NCI-H1092 treated with DMSO at 0.1 percent for 48 hours (cell line): ENCODE measurements at places on chromosomes 12 and 14.

DNA sequence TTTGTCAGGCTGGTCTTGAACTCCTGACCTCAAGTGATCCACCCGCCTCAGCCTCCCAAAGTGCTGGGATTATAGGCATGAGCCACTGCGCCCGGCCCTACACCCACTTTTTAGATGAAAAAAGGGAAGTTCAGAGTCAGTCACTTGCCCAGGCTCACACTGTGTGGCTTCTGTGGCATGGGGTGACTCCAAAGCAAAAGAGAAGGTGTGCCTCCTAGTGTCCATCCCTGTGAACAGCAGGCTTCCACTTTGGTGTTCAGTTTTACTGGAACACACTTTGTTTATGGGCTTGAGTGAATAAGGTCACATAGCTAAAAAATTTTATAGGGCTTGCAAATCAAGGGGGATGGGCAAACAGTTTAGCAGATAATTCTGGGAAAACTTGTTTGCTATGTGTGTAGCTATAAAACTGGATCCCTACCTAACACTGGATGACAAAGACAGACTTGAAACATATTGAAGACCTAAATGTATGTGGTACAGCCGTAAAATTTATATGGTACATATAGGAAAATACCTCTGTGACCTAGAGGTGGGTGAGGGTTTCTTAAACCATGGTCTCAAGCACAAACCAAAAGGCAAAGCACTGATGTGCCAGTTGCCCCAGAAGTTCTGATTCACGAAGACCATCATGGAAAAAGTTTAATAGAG is 54.9 kb downstream of the EID3 start:
- DNase-seq = peak; percentile 10

DNA sequence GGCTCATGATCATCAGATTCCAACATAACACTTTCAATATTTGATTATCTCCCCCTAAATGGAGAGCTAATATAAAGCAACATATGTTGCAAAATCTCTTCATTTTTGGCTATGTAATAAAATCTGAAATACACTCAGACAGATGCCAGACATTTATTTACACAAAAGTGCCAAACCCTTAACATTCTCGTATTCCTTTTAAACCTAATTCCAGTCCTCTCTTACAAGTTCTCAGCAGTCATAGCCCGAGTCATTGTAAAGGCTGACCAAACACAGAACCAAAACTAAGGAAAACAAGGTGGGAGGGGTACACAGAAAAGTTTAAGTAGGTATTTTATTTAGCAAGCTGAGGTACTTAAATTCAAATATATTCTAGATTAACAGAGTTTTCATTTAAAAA is 81.4 kb downstream of the LRP6 start:
- DNase-seq = no peak

DNA sequence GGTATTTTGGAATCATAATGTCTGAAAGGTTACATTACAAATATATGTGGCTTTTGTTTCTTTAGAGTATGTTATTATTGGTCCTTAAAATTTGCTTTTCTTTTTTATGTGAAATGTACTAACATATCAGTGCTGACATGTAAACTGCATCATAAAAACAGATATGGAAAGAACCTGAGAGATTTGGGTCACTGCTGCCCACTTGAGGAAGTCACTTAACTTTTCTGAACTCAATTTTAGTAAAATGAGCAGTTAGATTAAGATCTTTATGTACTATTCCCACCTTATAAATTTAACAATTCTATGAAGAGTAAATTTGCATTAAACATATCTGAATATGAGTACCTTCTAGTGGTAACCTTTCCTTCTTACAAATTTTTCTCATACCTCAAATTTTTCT is 7.5 kb downstream of the PTGR2 start:
- no peak for DNase-seq

DNA sequence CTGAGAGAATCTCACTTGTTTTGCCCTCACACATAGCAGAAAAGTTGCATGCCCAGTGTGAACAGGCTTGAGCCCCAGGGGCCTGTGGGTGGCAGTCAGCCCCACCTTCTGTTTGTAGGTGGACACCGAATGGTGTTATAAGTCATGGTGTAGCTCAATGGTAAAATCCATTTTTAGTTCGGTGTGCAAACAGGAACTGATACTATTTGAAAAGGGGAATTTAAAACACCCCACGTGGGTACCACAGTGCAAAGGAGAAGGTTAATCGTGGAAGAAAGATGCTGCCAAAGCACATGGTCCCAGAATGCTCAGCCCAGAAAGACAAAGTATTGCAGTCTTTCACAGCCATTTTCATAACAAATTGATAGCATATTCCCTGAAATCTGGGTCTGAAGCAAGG is 71.8 kb upstream of the GZMB start:
- no peak for DNase-seq

DNA sequence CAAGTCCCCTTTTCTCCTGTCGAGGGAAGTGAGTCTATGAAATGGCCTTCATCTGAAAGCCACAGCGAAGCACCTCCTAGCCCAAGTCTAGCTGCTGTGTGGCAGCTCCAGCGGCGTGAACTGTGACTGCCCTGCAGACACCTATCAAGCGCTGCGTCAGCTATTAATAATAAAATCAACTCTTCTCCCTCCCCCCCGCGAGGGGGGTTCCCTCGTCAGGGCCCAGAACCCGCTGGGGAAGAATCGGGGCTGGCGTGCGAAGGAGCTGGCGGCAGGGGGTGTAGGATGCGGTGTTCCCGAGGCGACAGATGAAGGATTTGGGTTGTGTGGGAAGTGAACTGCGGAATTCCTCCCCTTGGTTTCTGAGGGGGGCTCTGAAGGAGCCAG is 662 bp upstream of the ATP2A2 start:
- DNase-seq = peak; percentile 56

GRCh38 chr14:61416591-61416990 is 95.2 kb downstream of the PRKCH start:
- no peak for DNase-seq

GRCh38 chr12:48351022-48351708 is 446 bp upstream of the ZNF641 start:
- no peak for DNase-seq

- DNase-seq = no peak
Measured at GRCh38 chr14:20434701-20435581, 1.0 kb downstream of the KLHL33 start.

DNA sequence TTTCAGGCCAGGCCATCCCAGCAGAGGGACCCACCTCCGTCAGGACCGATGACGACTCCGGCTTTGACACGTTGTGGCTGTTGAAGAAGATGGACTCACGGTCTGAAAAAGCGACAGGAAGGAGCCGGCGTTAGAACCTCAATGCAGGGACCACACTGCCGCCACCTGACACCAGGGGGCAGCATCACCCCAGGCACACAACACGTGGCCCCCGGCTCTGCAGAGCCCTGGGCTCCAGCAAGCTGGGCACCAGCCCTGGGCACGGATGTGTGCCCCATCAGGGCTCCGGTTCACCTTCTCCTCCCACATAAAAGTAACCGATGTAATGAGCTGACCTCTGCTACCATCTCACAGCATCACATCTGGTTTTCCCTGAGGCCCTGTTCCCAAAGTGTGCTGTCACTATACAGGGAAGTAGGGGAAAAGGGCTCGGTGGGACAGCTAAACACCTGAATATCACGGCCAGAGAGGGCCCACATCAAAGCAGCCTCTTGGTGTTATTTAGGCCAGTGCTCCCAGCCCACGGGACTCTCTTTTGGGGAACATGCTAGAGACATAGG is 29.0 kb downstream of the CHGA start:
- peak; percentile 42 for DNase-seq

- DNase-seq = no peak
Measured at GRCh38 chr12:18470251-18470650, 208.9 kb downstream of the PIK3C2G start.

GRCh38 chr14:88748288-88748687 is 44.5 kb downstream of the EML5 start:
- no peak for DNase-seq

GRCh38 chr14:61598980-61599379 is 96.3 kb upstream of the HIF1A start:
- no peak for DNase-seq

GRCh38 chr14:102933618-102934231 is 11.3 kb downstream of the AMN start:
- DNase-seq = no peak

DNA sequence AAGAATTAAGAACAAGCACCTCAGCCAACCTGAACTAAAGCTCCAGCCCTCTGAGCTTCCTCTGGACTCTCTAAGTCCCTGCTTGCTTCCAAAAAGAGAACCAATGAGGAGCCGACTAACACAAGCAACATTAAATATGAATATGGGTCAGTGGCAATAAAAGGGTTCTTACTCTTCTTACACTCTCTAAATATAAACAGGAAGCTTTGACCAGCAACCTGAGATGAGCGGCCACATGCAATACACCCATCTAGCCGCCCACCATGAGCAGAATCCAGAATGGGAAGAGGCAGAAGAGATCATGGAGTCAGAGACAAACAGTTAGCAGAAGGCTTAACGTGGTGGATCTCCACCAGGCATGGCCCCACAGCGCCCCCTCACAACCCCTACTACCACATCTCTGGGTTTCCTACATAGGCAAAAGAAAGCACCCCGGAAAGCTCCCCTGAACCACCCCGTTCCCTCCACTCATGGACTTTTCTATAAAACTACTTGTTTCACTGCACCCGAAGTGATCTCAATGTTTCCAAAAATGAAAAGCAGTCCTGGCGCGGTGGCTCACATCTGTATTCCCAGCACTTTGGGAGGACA is 59.4 kb downstream of the TTC7B start:
- DNase-seq = no peak

DNA sequence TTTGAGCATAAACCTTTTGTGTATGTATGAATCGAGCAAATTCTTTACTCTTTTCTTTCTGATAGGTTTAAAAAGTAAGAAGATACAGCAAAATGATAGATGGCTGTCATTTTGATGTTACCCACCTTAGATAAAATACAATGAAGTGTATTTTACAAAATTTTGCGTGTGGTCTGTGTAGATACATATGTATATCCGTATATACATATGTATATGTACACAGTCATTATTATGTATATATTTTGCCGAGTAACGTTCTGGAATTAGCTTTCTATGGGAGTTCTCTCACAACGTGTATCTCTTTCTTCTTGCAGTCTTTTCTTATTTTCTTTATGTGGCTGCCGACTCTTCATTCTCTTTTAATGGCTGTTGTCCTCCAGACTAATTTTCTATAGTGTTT is 32.4 kb upstream of the CHPT1 start:
- DNase-seq = no peak

- no peak for DNase-seq
Measured at GRCh38 chr12:119180380-119181040, 1.8 kb downstream of the HSPB8 start.

- DNase-seq = no peak
Measured at GRCh38 chr12:132847363-132848356, 19.0 kb upstream of the GOLGA3 start.

DNA sequence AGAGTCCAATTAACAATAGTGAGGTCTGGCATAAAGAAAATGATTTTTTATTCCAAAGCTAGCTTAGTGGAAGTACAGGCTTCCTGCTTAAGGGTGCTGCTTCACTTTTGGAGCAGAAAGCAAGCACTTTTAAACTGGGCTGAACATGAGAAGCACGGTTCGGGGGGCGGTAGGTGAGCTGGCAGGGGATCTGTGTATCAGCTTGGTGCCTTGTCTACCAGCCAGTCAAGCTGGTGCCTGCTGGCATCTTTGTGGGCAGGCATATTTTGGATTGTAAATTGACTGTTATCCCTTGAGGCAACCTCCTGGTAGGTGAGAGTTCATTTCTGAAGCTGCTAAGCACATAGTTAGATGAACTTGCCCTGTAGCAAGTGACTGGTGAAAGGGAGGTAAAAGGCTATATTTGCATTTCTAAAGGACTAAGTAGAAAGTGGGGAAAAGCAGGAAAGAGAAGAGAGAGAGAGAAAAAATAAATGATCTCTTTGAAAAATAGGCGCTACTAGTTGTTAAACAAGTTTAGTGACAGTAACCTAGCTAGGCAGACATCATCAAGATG is 121.1 kb upstream of the SYT10 start:
- DNase-seq = no peak

GRCh38 chr12:52980096-52980649 is 26.1 kb upstream of the EIF4B start:
- no peak for DNase-seq

- no peak for DNase-seq
Measured at GRCh38 chr14:102007916-102008418, 43.6 kb downstream of the DYNC1H1 start.

DNA sequence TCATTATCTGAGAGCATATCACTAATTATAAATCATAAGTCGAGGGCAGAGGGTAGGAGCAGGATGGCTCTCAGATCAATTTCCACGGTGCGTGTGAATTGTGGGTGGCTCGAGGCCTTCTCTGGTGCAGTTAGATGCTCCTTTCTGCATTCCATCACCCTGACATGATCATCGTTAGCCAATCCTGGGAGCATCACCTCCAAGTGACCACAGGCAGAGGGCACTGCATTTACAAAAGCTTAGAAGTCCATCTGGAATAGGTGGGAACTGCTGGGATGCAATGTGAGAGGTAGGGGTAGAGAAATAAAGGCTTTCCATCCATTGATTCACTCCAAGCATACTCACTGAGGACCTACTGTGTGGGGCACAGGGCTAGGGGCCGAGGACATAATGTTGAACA is 538.2 kb upstream of the TBX3 start:
- DNase-seq = no peak

- no peak for DNase-seq
Measured at GRCh38 chr12:113876160-113876559, 90.0 kb downstream of the RBM19 start.

GRCh38 chr12:86723326-86723725 is 467.1 kb upstream of the MGAT4C start:
- DNase-seq = no peak

- no peak for DNase-seq
Measured at GRCh38 chr14:92459950-92460421, 53.6 kb upstream of the RIN3 start.

- no peak for DNase-seq
Measured at GRCh38 chr12:95115641-95116040, 42.2 kb upstream of the NR2C1 start.

DNA sequence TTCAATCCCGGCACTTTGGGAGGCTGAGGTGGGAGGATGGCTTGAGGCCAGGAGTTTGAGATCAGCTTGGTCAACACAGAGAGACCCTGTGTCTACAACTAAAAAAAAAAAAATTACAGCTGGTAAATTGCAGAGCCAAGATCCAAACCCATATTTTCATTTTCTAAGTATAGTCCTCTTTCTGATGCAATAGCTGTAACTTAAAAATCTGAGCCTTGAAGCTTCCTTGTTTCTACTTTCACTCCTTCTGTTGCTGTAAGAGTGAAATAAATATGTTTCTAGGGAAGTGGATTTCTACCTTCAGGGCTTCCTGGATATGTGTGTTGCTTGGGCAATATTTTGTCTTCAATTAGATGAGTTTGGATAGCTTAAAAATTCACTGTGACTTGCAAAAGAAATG is 42.0 kb upstream of the PRICKLE1 start:
- DNase-seq = no peak

GRCh38 chr12:27651201-27651600 is 45.0 kb upstream of the REP15 start:
- no peak for DNase-seq
